ENCODE measurements at places on chromosomes 2 and 18. TPM values are rescaled to one million over a fixed set of nuclear protein-coding genes. Genes with fewer than 3 reads are reported as not detected.

GRCh38 chr18:22800551-22800951 lies 132.6 kb upstream of the RBBP8 start:
- peak; percentile 13 for DNase-seq
- H3K4me3 ChIP-seq, result no peak overlapping the region
- no peaks in the 10 kb centered on the region for H3K4me1 ChIP-seq
- H3K27ac ChIP-seq, result no peak overlapping the region
- H3K36me3 ChIP-seq, result no peaks in the 10 kb centered on the region
- no peaks in the 10 kb centered on the region for H3K27me3 ChIP-seq

- DNase-seq, result no peak
- no peak overlapping the region for H3K4me3 ChIP-seq
- no peak overlapping the region for H3K27ac ChIP-seq
Observed at GRCh38 chr18:32310774-32311173, 120.9 kb downstream of the MEP1B start.

DNA sequence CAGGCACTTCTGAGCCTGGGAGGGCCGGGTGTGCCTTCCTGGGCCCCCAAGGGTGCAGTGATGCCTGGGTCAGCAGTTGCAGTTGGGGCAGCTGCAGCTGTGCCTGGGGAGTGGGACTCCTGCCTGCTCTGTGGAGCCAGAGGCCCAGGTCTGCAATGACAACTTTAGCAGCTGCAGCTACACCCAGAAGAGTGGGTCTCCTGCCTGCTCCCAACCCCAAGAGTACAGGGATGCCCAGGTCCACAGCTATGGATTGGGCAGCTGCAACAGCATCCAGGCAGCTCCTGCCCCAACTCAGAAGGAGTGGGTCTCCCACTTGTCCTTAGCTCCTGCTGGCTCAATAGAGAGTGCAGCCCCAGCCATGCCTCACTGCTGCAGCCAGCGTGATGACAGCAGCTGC lies 73.0 kb upstream of the ST3GAL5 start:
- no peaks in the 10 kb centered on the region for H3K27me3 ChIP-seq
- no peak overlapping the region for H3K4me3 ChIP-seq
- H3K4me1 ChIP-seq, result peaks cover 20% of the 10 kb centered on the region
- no peak overlapping the region for H3K27ac ChIP-seq
- no peak for DNase-seq

Gene CD302
- 3.1 TPM for polyA plus RNA-seq

DNA sequence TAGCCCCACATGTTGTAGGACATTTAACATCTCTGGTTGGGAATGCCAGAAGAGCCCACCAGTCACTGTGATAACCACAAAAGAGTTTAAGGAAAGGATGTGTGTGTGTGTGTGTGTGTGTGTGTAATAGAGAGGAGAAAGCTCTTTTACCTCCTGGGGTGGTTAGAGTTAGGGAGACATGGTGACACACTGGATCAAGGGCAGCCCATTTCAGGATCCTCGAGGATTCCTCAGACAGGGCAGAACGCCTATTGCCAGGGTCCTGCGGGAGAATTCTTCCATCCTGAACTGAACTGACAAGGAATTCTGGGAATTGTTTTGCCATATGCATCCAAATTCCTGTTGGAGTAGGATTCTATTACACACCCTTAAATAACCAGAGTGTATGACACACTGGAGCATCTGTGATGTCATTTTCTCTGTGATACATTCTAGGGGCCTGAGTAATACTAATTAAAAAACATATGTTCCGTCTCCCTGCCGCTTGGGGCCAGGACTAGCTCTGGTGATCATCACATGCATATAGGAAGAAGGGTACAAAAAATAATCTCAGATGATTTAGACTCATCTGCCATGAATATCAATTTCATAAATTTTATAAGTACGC lies 156.4 kb upstream of the MMADHC start:
- H3K4me3 ChIP-seq, result no peak overlapping the region
- no peaks in the 10 kb centered on the region for H3K36me3 ChIP-seq
- no peak for DNase-seq
- peaks cover 6% of the 10 kb centered on the region for H3K4me1 ChIP-seq
- H3K27ac ChIP-seq, result no peak overlapping the region
- no peaks in the 10 kb centered on the region for H3K27me3 ChIP-seq

DNA sequence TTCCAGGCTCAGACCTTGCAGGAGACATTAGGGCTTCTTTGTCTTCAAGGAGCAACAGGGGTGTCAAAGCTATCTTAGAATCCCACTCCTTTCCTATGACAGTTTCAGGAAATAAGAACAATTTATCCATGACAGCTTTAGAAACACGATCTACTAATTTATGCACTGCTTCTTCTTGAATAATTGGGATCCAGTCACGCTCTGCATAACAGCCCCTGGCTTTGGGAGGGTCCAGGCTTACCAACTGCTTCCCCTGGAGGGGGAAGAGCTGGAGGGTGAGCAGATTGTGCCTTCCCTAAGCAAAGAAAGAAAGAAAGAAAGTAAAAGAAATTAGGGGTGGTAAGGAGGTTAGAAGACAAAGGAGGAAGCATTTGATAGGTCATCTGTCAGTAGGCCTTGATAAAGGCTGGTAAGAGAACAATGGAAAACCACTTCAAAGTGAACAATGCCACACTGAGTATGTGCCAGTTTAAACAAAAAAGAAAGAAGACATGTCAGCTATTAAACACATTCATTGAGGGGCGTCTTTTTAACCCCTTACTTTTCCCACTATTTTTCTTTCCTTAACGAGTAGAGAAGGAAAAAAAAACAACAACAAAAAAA lies 327.6 kb downstream of the DCC start:
- DNase-seq, result no peak
- no peaks in the 10 kb centered on the region for H3K36me3 ChIP-seq
- no peaks in the 10 kb centered on the region for H3K4me1 ChIP-seq
- H3K27me3 ChIP-seq, result no peaks in the 10 kb centered on the region
- no peak overlapping the region for H3K4me3 ChIP-seq

Gene DAW1
- 0.21 TPM for polyA plus RNA-seq

Gene SIX2
- 50.8 TPM for polyA plus RNA-seq

Gene ARHGEF33
- polyA plus RNA-seq, result 0.13 TPM

DNA sequence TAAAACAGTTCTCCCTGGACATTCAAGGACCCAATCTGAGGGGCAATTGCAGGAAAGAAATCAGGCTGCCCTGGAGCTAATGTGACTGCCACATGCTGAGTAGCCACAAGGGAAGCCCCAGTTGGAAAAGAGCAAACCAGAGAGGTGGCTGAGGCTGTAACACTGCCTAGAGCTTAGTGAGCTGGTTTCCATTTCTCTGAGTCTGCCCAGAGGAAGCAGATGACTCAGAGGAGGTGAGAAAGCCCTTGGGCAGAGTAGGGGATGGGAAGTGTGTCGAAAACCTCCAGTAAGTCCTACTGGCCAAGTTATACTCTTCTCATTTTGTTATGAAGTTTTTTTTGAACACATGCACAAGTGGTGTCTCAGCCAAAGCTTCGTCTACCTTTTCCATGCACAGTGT lies 753.0 kb downstream of the CNTNAP5 start:
- no peak overlapping the region for H3K4me3 ChIP-seq
- no peaks in the 10 kb centered on the region for H3K4me1 ChIP-seq
- H3K36me3 ChIP-seq, result no peaks in the 10 kb centered on the region
- H3K27ac ChIP-seq, result no peak overlapping the region
- DNase-seq, result no peak
- no peaks in the 10 kb centered on the region for H3K27me3 ChIP-seq

Gene ACOXL
- not detected for polyA plus RNA-seq

DNA sequence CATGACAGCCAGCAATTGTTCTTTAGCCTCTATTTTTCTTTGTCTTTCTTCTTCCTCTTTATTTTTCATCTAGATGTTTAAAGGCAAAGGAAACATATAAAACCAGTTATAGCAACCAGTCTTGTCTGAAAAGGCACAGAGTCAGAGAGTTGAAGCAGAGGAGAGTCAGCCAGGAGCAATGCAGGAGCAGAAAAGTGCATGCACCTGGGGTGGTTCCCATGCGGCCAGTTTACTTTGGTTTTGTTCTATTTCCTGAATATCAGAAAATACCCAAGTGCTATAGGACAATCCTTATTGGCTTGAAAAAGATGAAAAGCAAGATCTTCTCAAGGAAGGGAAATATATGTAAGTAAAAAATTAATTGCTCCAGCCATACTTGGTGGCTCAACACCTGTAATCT lies 44.9 kb downstream of the CFAP210 start:
- no peaks in the 10 kb centered on the region for H3K27me3 ChIP-seq
- H3K4me1 ChIP-seq, result no peaks in the 10 kb centered on the region
- H3K27ac ChIP-seq, result no peak overlapping the region
- no peak for DNase-seq
- H3K4me3 ChIP-seq, result no peak overlapping the region
- no peaks in the 10 kb centered on the region for H3K36me3 ChIP-seq

Gene CCDC178
- 0.06 TPM for polyA plus RNA-seq

Gene STON1
- polyA plus RNA-seq, result 1.2 TPM

DNA sequence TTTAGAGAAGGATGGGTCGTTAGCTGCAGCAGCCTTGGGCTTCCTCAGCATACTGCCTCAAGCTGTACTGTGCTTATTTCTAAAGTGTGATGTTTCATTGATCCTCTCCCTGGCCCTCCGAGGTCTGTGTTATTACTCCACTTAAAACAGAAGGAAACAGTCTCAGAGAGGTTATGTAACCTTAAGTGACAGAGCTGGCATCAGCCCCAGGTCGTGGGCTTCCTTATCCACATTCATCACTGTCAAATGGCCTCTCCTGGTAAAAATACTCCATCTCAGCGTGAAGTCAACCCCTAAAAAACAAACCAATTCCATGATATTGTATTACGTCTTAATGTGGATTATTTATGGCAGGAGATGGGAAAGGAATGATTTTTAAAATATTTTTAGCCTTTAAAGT lies 153.3 kb upstream of the NOSTRIN start:
- H3K27ac ChIP-seq, result no peak overlapping the region
- DNase-seq, result no peak
- no peaks in the 10 kb centered on the region for H3K27me3 ChIP-seq
- no peak overlapping the region for H3K4me3 ChIP-seq
- no peaks in the 10 kb centered on the region for H3K36me3 ChIP-seq

GRCh38 chr18:62841405-62841804 lies 126.1 kb downstream of the PHLPP1 start:
- H3K4me1 ChIP-seq, result no peaks in the 10 kb centered on the region
- no peak overlapping the region for H3K4me3 ChIP-seq
- no peaks in the 10 kb centered on the region for H3K36me3 ChIP-seq
- DNase-seq, result no peak
- H3K27ac ChIP-seq, result no peak overlapping the region

- no peaks in the 10 kb centered on the region for H3K27me3 ChIP-seq
- peak; percentile 79 for DNase-seq
- H3K27ac ChIP-seq, result no peak overlapping the region
- no peaks in the 10 kb centered on the region for H3K4me1 ChIP-seq
- H3K36me3 ChIP-seq, result no peaks in the 10 kb centered on the region
Observed at GRCh38 chr2:233053928-233054784, 6.0 kb upstream of the INPP5D start.

DNA sequence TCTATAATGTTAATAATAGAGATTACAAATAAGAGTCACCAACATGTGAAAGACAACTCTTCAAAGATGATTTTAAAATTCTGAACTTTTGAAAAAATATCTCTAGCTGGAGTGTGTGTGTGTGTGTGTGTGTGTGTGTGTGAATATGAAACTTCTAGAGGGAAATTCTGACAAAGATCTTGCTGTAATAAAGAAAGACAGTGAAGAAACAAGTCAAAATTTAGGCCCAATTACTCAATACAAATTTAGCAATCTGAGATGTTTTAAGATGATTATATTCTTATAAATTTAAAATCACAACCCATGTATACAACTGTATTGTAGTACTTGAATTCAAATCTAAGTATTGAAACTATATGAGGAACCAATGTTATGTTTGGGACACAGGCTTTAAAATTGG lies 57.2 kb upstream of the UGP2 start:
- no peaks in the 10 kb centered on the region for H3K36me3 ChIP-seq
- H3K4me1 ChIP-seq, result peaks cover 17% of the 10 kb centered on the region
- no peak overlapping the region for H3K27ac ChIP-seq
- DNase-seq, result no peak

DNA sequence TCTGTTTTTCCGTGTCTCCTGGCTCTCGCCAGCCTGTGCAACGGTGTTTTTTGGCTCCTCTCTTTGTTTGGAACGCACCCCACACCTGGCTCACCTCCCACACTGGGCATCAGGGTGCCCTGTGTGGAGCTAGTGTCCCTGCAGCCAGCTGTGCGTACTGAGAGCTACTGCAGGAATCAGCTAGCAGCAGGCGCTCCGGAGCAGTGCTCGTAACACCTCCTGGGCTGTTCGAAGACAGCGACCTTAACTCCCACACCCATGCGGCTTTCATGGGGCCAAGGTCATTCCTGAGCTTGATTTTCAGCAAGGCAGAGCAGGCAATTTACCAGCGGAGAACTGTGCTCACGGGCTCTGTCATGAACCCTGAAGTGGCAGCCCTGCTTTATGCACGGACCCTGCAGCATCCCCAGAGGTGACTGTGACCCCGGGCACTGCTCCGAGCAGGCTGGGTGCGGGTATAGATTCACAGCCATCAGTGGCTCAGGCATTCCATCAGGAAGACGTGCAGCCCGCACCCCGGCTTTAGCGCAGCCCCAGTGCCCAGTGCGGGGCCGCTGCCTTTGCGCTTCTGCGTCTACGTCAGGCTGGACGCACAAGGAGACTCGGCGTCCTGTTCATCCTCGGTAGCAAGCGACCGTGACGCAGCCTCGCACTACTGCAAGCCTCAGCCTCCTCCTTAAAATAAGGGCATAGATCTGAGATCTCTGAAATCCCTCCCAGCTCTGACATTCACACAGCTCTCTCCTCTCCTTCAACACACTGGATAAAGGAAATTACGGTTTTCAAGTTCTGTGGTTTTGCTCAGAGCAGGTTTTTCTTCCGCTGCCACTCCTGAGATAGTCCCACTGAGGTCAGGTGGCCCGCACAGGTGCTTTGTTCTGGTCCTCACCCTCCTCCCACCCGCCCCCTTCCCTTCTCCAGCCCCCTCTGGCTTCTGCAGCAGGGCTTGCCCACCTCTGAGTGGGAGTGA lies 58.2 kb downstream of the ADI1 start:
- H3K27ac ChIP-seq, result peak overlapping the region; percentile 65
- peaks cover 38% of the 10 kb centered on the region for H3K4me1 ChIP-seq
- no peak overlapping the region for H3K4me3 ChIP-seq
- H3K27me3 ChIP-seq, result no peaks in the 10 kb centered on the region
- no peaks in the 10 kb centered on the region for H3K36me3 ChIP-seq

Gene RAD51AP2
- 0.01 TPM for polyA plus RNA-seq

DNA sequence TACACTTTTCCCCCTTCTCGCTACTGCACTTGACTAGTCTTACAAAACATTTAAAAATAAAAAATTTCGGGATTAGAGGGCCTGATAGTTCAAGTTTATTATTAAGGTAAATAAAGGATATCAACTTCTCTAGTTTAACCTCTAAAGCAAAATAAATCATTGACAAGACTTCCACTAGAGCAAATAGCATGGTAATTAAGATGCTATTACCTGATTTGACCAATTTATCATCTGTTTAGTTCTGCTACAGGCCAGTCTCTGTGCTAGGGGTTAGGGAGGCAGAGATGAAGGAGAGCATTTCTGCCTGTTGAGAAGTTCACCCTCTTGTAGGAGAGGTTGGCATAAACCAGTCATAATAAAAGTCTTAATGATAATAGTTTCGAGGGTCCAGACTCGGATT lies 34.0 kb downstream of the RHOB start:
- H3K4me3 ChIP-seq, result no peak overlapping the region
- H3K36me3 ChIP-seq, result no peaks in the 10 kb centered on the region
- H3K27me3 ChIP-seq, result no peaks in the 10 kb centered on the region
- no peak for DNase-seq
- H3K27ac ChIP-seq, result no peak overlapping the region
